H1 (cell line): ENCODE measurements at places on chromosomes 16 and 17.
A peak's percentile ranks its signal among the peaks of the same experiment; 100 is the strongest.

GRCh38 chr16:50627419-50627818 lies 53.7 kb downstream of the SNX20 start:
- peak; percentile 58 for DNase-seq
- H3K4me1 ChIP-seq, result no peaks in the 10 kb centered on the region
- H3K36me3 ChIP-seq, result no peaks in the 10 kb centered on the region
- H3K27me3 ChIP-seq, result no peaks in the 10 kb centered on the region
- H3K27ac ChIP-seq, result no peak overlapping the region
- no peak overlapping the region for H3K4me3 ChIP-seq

- H3K4me3 ChIP-seq, result peak overlapping the region; percentile 94
- peaks cover 10% of the 10 kb centered on the region; the same call in 1 of the 2 replicates for H3K36me3 ChIP-seq
- H3K4me1 ChIP-seq, result no peaks in the 10 kb centered on the region
- no peak overlapping the region for H3K27ac ChIP-seq
- no peak for DNase-seq
These were observed 498 bp downstream of the SMYD4 start for GRCh38 chr17:1829216-1829591.

DNA sequence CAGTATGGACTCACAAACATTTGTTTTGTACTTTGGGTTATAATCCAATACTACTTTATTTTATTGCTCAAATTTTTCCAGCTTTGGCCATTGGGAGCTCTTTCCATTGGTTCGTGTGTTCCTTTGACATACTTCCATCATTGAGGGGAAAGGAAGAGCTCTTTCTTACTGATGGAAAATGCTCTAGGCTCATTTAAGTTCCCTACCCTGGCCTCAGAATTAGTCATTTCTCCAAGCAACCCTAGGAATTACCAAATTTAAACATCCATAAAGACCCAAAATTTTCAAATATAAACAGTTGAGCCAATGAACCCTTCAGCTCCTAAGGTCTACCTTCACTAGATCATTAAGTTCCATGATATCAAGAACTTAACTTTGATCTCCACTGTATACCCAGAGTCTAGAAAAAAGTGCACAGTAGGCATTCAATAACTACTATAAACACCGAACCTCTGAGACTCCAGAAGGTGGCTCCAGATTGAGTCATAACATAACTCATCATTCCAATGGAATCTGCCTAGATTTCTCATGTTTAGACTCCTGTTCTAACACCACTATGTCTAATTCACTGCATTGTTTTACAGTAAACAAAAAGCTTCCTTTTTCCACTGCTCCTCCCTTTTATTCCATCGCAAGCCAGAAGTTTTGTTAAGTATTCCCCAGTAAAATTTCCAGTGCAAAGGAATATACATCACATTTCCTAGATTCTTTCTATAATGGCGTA lies 39.0 kb downstream of the SMURF2 start:
- H3K27ac ChIP-seq, result no peak overlapping the region
- no peaks in the 10 kb centered on the region for H3K27me3 ChIP-seq
- H3K36me3 ChIP-seq, result no peaks in the 10 kb centered on the region

DNA sequence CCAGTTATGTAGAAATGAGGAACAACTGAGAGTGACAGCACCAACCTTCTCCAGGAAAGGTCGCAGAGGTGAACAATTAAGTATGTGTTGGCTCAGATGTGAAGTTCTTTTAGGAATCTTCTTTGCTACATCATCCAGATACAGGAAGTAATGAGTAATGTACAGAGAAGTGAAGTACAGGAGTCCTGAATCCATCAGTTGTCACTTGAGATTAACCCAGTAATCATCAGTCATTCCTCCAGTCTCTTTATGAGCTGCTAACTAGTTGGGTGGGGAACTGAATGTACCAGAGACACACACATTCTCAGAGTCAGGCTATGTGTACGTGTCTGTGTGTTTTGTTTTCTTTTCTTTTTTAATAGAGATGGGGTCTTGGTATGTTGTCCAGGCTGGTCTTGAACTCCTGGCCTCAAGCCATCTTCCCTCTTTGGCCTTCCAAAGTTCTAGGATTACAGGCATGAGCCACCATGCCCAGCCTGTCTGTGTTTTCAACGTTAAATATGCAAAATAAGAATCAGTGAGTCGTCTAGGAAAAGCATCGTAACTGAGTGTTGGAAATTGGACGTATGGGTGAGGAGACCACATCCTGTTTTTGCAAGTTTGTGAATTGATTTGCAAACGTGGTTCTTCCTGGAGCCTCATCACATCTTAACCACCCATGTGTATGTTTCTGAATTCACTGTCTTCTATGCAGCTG lies 19.9 kb downstream of the ZNF200 start:
- no peaks in the 10 kb centered on the region for H3K4me1 ChIP-seq
- no peak overlapping the region for H3K4me3 ChIP-seq
- no peaks in the 10 kb centered on the region for H3K36me3 ChIP-seq
- H3K27me3 ChIP-seq, result no peaks in the 10 kb centered on the region
- no peak overlapping the region for H3K27ac ChIP-seq

- peak; percentile 89 for DNase-seq
- H3K4me1 ChIP-seq, result no peaks in the 10 kb centered on the region
- no peaks in the 10 kb centered on the region for H3K36me3 ChIP-seq
These were observed 1.5 kb upstream of the MAF start for GRCh38 chr16:79601931-79602627.

DNA sequence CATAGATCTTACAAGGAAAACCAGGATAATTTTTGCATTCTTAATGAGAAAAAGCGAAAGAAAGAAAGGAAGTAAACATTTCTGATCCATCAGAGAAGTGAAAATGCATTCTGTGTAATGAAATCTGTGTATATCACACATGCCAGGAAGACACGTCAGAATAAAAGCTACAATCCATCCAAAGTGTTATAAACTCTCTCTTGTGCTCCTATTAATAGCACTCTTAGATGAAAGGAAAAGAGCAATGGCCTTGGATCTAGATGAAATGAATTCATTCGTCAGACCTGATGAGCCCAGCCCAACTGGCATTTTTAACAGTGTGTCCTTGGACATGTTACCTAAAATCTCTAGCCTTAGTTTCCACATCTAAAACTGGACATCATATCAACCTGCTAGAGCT lies 885.5 kb downstream of the CDH11 start:
- DNase-seq, result no peak
- no peak overlapping the region for H3K27ac ChIP-seq
- H3K4me3 ChIP-seq, result no peak overlapping the region
- no peaks in the 10 kb centered on the region for H3K36me3 ChIP-seq
- no peaks in the 10 kb centered on the region for H3K27me3 ChIP-seq
- H3K4me1 ChIP-seq, result no peaks in the 10 kb centered on the region

GRCh38 chr17:8629371-8630226 lies 926 bp downstream of the MYH10 start:
- peak overlapping the region; percentile 99 for H3K4me3 ChIP-seq
- no peaks in the 10 kb centered on the region for H3K27me3 ChIP-seq
- peaks cover 5% of the 10 kb centered on the region for H3K4me1 ChIP-seq
- peak overlapping the region; percentile 84 for H3K27ac ChIP-seq

- no peaks in the 10 kb centered on the region for H3K27me3 ChIP-seq
- no peak overlapping the region for H3K27ac ChIP-seq
- no peak for DNase-seq
- H3K36me3 ChIP-seq, result no peaks in the 10 kb centered on the region
- no peak overlapping the region for H3K4me3 ChIP-seq
These were observed 101.1 kb downstream of the SMG6 start for GRCh38 chr17:2202302-2202995.

DNA sequence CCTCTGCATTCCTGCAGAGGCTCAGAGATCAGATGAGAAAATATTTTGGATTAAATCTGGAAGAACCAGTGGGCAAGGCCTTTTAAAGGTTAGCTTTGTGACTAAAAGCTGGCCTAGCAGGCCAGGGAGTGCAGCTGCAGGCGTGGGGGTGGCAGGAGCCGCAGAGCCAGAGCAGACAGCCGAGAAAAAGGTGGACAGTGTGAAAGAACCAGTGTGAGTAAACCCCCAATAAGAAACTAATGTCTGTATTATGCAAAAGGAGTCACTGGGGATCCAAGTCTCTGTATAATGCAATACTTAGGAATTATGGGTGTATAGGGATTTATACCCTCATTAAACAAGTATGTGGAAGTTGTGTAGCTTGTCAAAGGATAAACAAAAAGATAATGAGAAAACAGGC lies 21.4 kb upstream of the SPACA3 start:
- H3K36me3 ChIP-seq, result no peaks in the 10 kb centered on the region
- H3K4me3 ChIP-seq, result no peak overlapping the region
- no peak overlapping the region for H3K27ac ChIP-seq
- no peaks in the 10 kb centered on the region for H3K4me1 ChIP-seq
- no peak for DNase-seq
- H3K27me3 ChIP-seq, result no peaks in the 10 kb centered on the region

- no peak overlapping the region for H3K4me3 ChIP-seq
- DNase-seq, result no peak
- peaks cover 17% of the 10 kb centered on the region; the same call in 1 of the 2 replicates for H3K36me3 ChIP-seq
- no peak overlapping the region for H3K27ac ChIP-seq
These were observed 21.1 kb upstream of the JPT2 start for GRCh38 chr16:1656808-1657617.

GRCh38 chr17:77266213-77266612 lies 125.4 kb downstream of the SEC14L1 start:
- no peak overlapping the region for H3K27ac ChIP-seq
- no peak for DNase-seq
- H3K36me3 ChIP-seq, result no peaks in the 10 kb centered on the region
- no peaks in the 10 kb centered on the region for H3K27me3 ChIP-seq
- H3K4me1 ChIP-seq, result peaks cover 11% of the 10 kb centered on the region
- H3K4me3 ChIP-seq, result no peak overlapping the region

DNA sequence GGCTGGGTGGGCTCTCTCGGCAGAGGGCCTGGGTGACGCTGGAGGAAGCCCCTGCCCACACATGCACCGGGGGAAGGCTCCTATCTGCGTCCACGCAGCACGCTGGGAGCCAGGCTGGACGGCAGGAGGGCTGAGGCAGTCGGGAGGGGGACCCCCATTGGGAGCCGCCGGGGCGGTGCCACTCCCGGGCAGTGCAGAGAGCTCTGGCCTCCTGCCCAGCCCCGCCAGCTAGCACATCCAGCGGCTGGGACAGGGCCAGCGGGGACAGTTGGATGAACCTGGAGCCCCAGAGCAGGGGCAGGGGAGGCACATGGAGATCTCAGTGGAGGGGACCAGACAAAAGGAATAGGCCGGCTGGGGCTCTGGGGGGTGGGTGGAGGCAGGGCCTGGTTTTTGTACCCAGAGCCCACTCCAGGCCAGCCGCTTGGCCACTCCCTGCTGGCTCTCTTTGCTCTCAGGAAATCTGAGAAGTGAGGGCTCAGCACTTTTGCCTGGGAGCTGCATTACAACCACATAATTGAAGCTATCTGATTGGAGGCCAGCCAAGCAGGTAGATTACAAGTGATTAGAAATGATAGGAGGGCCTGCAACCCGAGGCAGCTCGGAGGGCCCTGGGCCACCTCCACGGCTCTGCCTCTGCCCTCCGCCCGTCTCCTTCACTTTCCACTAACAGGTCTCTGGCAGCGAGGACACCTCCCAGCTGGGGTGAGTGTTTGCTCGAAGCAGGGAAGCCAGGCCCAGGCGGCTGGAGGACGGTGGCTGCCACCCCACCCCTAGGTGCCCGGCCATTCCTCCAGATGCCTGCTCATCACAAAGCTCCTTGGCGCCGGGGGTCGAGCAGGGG lies 40.1 kb downstream of the ENGASE start:
- peaks cover 4% of the 10 kb centered on the region for H3K4me1 ChIP-seq
- H3K27ac ChIP-seq, result no peak overlapping the region
- no peaks in the 10 kb centered on the region for H3K27me3 ChIP-seq
- H3K36me3 ChIP-seq, result no peaks in the 10 kb centered on the region

DNA sequence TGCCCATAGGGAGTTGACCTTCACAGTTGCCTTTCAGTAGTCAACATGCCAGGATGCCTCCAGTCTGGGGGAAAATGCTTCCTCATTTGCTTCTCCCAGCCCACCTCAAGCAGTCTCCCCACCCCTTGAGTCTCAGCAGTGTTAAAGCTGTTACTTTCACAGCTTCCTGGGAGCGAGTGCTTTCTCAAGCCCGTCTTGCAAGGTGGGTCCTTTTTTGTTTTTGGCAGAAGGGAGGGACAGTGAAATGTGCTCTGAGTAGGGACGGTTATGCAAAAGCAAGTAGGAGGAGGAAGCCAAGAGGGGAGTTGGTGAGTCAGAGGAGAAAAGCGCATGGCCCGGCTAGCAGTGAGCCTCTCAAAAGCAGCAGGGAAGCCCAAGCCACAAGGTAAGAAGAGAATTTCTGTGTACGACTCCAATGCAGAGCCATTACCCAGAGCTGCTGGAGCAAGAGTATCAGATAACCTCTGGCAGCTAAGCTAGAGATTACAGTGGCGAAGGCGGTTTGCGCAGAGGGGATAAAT lies at the start of gene CHST4:
Gene CHST4, plus strand, starts transcription at position 316 of the 521 bp plus-strand sequence. CDS start 10,252 bp downstream, outside the sequence.
- H3K4me1 ChIP-seq, result peaks cover 12% of the 10 kb centered on the region; the same call in 1 of the 2 replicates
- H3K4me3 ChIP-seq, result peak within 1 kb of the TSS; percentile 47
- no peaks in the 10 kb centered on the region for H3K27me3 ChIP-seq
- peaks cover 2% of the 10 kb centered on the region; the same call in 1 of the 2 replicates for H3K36me3 ChIP-seq

DNA sequence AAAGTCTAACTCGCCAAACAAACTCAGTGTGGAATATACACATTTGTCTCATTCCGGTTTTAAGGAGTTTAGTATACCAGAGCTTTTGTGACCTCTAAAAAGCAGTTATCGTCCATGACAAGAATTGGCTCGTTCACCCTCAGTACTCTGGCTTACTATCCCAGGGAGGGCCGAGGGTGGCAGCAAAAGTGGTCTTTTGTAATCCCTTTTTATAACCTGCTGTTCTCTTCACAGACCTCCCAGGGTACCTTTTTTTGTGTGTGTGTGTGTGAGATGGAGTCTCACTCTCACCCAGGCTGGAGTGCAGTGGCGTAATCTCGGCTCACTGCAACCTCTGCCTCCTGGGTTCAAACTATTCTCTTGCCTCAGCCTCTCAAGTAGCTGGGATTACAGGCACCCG lies 8.9 kb downstream of the NMT1 start:
- H3K4me1 ChIP-seq, result no peaks in the 10 kb centered on the region
- H3K27ac ChIP-seq, result no peak overlapping the region

GRCh38 chr16:79195938-79196337 lies 404.6 kb downstream of the MAF start:
- no peaks in the 10 kb centered on the region for H3K36me3 ChIP-seq
- H3K27me3 ChIP-seq, result no peaks in the 10 kb centered on the region
- H3K4me1 ChIP-seq, result no peaks in the 10 kb centered on the region
- no peak for DNase-seq

DNA sequence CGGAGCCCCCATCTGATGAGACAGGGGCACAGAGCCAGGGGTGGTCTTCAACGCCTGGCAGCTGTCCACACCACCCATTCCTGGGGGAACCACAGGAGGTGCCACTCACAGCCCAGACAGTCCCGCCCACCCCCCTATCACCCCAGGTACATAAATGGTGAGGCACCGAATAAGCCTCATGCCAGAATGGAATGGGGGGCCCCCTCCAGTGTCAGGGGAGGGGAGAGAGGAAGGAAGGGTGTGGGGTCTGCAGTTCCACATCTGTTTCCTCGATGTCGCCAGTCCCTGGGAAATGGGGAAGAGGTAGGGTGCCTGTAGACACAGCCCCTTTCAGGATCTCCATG lies 1.7 kb downstream of the TMC6 start:
- no peak overlapping the region for H3K27ac ChIP-seq
- peaks cover 2% of the 10 kb centered on the region; the same call in 1 of the 2 replicates for H3K36me3 ChIP-seq
- peaks cover 17% of the 10 kb centered on the region for H3K4me1 ChIP-seq
- peaks cover 4% of the 10 kb centered on the region; the same call in 1 of the 2 replicates for H3K27me3 ChIP-seq
- no peak for DNase-seq
